ENCODE measurements at places on chromosomes 4 and X.

DNA sequence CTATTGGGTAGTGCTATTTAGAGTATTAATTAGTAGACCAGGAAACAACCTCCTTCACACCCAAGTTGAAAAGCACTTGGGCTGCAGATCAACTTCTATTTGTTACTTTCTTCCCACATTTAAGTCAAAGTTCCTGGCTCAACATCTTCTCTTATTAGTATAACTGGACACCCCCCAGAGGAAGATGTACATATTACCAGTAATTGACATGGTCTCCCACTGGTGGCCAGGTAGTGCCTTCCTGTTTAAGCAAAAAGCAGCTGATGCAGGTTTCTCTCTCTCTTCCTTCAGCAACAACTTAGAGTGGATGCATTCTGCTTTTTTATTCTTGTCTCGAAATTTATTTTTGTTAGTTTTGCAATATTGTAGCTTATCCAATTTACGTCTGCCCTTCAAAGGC, 438.1 kb downstream of the GBA3 start:
- H3K4me1 ChIP-seq: no peaks in the 10 kb centered on the region
- no peak overlapping the region for H3K27ac ChIP-seq
- no peak for DNase-seq
- H3K36me3 ChIP-seq: no peaks in the 10 kb centered on the region

- no peak overlapping the region for H3K27ac ChIP-seq
- no peaks in the 10 kb centered on the region for H3K36me3 ChIP-seq
- no peak overlapping the region for H3K4me3 ChIP-seq
- no peaks in the 10 kb centered on the region for H3K27me3 ChIP-seq
- peaks cover 6% of the 10 kb centered on the region for H3K4me1 ChIP-seq
Observed at GRCh38 chrX:38142610-38143009, 78.1 kb downstream of the SRPX start.

DNA sequence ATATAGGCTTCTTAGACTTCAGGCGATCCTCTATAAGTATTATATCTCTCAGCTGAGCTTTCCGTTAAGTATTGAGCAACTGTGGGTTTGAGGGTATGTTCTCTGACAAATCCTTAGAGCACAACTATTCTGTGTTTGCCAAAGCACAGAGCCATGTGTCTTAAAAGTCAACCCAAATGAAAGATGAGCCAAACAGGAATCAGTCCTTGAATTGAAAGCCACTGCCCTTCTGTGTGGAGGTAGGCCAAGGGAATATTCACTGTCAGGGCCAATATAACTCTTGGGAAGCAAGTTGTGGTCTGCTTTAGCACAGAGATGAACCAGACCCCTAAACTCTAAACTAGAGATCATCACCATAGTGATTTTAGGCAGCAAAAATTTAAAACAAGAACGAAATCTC, 164.0 kb downstream of the STAG2 start:
- H3K27ac ChIP-seq: no peak overlapping the region
- peaks cover 4% of the 10 kb centered on the region for H3K4me1 ChIP-seq
- no peak for DNase-seq
- no peaks in the 10 kb centered on the region for H3K27me3 ChIP-seq

DNA sequence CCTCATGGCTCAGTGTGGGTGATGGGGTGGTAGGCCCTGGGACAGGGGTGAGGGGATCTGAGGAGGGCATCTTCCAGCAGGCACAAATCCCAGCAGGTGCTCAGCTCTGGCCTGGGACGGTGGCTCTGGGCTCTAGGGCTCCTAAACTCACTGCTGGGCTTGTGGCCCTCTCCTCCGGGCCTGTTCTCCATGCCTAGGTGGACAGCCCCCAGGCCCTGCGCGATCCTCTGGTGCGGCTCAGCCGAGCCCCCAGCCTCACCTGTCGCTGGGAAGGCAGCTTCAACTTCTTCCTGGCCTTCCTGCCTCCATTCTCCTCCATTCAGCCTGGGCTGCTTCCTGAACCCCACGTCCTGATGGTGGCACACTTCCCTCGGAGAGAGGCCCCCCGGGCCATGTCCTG, 19.3 kb upstream of the FGFR3 start:
- H3K27me3 ChIP-seq: peaks cover 6% of the 10 kb centered on the region
- H3K4me1 ChIP-seq: no peaks in the 10 kb centered on the region
- no peak overlapping the region for H3K27ac ChIP-seq
- no peaks in the 10 kb centered on the region for H3K36me3 ChIP-seq
- no peak for DNase-seq
